HT-29 (cell line): ENCODE measurements at places on chromosomes 11 and 22. TPM values are rescaled to one million over a fixed set of nuclear protein-coding genes. Genes with fewer than 3 reads are reported as not detected.

The SNAP29 gene
- total RNA-seq, result 23.5 and 26.9 TPM in 2 replicates

The TMPRSS6 gene
- not detected in 2 replicates for total RNA-seq

The TBRG1 gene
- total RNA-seq, result 45.8 and 63.0 TPM in 2 replicates

The TTC28 gene
- under 0.01 TPM in 1 of 2 replicates, not detected in the other for total RNA-seq

The OR51E2 gene
- total RNA-seq, result 0.20 TPM in 1 of 2 replicates, not detected in the other

The KCNQ1 gene
- total RNA-seq, result 9.2 and 9.9 TPM in 2 replicates

The NLRP10 gene
- not detected in 2 replicates for total RNA-seq

The EML3 gene
- 72.3 and 72.5 TPM in 2 replicates for total RNA-seq

The P2RY2 gene
- total RNA-seq, result 36.4 and 39.5 TPM in 2 replicates

The SLC17A6 gene
- not detected in 2 replicates for total RNA-seq

The OR4A15 gene
- total RNA-seq, result not detected in 2 replicates

The DKK3 gene
- total RNA-seq, result not detected in 2 replicates

The RASGRP2 gene
- total RNA-seq, result not detected in 2 replicates

The MS4A6E gene
- not detected in 2 replicates for total RNA-seq

The CYP2R1 gene
- total RNA-seq, result 7.2 and 9.7 TPM in 2 replicates

The TSPAN18 gene
- not detected in 2 replicates for total RNA-seq

The DBX1 gene
- not detected in 2 replicates for total RNA-seq

The GPR83 gene
- 0.05 TPM in 1 of 2 replicates, not detected in the other for total RNA-seq

The UBQLN3 gene
- total RNA-seq, result not detected in 2 replicates

The PGA4 gene
- total RNA-seq, result 1.0 TPM in 1 of 2 replicates, not detected in the other

The SMC1B gene
- total RNA-seq, result not detected in 2 replicates

The C11orf97 gene
- not detected in 2 replicates for total RNA-seq

The C22orf23 gene
- not detected in 2 replicates for total RNA-seq

The KRTAP5-11 gene
- not detected in 2 replicates for total RNA-seq

The OR4A16 gene
- not detected in 2 replicates for total RNA-seq

The GGTLC3 gene
- not detected in 2 replicates for total RNA-seq

The GAS2 gene
- 3.3 and 3.7 TPM in 2 replicates for total RNA-seq

The KRTAP5-7 gene
- total RNA-seq, result not detected in 2 replicates
